ENCODE measurements at places on chromosomes 2 and 18.
A peak's percentile ranks its signal among the peaks of the same experiment; 100 is the strongest.

GRCh38 chr2:95264624-95265023, 9.6 kb upstream of the PROM2 start:
- DNase-seq: no peak

GRCh38 chr2:174683392-174683759, 80.9 kb downstream of the CHRNA1 start:
- peak; percentile 56 for DNase-seq

GRCh38 chr2:23550553-23550952, 165.6 kb downstream of the KLHL29 start:
- DNase-seq: peak; percentile 7

DNA sequence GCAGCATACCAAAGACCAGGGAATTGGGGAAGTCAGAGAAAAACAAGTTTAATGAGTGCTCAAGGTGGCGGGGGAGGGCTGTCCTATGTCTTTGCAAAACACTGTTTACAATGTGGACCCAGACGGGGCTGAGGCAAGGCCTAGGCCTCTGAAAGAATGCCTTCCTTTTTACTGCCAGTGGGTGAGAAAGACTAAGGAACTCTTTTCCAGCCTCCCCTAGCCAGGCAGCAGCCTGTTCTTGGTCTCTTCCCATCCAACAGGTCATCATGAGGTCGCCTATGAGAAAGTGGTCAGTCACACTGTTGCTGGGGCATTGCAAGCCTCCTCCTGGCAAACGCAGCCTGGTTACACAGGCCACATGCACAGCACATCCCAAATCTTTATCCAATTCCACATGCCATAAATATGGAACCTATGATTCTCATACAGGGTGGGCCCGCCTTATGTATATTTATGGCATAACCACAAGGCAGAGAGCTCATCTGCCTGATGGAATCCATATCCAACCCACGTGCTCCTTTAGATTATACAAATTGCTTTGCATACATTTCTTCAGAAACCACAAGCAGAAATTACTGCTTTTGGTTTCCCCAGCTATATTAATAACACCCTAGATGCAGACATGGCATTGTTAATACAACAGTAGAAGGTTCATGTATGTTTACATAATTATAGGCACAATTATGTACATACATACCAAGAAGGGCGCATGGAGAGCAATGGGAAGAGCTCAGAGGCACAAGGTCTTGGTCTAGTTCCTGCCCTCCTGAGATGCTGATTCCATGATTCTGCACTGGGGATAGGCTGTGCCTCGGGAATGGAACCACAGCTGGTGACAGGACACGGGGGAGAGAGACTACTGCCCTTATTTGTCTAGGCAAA, 48.6 kb downstream of the NRP2 start:
- DNase-seq: no peak

- DNase-seq: no peak
Observed at GRCh38 chr2:218028562-218029348, 26.0 kb upstream of the TNS1 start.

GRCh38 chr2:188956290-188956689, 17.9 kb upstream of the COL3A1 start:
- DNase-seq: no peak

DNA sequence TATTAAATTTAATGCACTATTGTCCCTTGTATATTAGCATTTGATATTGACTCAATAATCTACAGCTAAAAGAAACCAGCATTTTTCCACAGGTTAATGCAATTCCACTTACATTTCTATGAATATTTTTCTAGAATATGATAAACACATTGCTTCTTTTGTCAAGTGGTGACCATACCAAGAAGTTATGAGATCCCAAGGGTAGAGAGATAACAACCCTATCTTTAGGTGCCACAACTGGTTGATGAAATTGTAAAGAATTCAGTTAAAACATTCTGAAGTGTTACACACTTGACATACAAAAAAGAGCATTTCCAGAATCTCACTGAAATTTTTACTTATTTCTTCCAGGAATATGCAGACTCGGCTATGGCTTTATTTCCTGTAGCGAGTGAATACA, 56.0 kb downstream of the ABCG8 start:
- no peak for DNase-seq

GRCh38 chr2:68692511-68692910, 42.1 kb upstream of the ARHGAP25 start:
- DNase-seq: no peak

DNA sequence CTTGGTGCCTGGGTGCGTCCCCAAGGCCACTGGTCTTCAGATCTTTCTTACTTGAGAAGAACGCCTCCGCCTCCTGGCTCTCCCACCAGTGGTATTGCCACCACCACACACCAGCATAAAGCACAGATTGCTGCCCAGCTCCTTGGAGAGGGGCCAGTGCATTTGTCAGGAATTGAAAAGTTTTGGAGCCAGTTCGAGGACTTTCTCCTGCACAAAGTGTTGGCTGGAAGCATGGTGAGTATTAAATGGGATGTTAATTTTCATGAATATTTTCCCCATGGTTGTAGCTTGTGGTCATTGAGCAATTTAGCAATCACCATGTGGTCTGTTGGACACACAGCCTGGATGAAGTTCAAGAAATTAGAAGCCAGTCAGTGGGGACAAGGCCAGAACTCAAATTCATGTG, 684.6 kb upstream of the FANCL start:
- DNase-seq: no peak

- no peak for DNase-seq
Observed at GRCh38 chr2:232486558-232487384, 863 bp downstream of the ECEL1 start.

- DNase-seq: no peak
Observed at GRCh38 chr2:97766567-97766966, 53.2 kb downstream of the ZAP70 start.

GRCh38 chr2:241703032-241703604, 1.3 kb downstream of the ING5 start:
- DNase-seq: peak; percentile 10

DNA sequence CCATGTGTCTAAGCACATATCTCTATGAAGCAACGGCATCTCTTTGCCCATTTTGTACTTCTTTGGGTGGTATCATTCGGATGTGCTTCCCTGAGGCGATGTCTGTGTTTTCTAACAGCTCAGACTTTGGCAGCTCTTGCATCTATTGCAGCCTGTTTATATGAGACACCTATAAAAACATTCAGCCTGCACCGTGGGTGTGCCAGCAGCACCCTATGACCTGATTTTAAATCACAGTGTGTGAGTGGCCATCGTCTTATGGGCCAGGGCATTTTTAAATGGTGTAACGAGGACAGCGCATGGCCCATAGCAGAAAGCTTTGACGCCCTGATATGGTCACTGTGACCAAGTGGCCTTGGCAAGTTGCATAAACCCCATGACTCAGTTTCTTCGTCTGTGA, 12.9 kb downstream of the NPAS2 start:
- peak; percentile 25 for DNase-seq

GRCh38 chr2:149219856-149220255, 110.5 kb upstream of the LYPD6 start:
- DNase-seq: no peak

DNA sequence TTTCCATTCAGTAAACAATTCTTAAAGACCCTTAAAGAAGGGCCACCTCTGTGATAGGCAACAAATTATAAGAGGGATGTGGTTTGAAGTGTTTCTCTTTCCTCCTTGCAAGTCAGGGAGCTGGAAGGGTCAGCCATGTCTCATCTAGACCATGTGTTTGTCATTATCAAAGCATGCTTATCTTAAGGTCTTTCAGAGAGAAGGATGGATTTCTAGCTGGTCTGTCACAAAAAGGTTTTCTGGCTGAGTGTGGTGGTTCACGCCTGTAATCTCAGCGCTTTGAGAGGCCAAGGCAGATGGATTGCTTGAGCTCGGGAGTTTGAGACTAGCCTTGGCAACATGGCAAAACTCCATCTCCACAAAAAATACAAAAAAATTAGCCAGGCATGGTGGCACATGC, 59.2 kb upstream of the PEX13 start:
- peak; percentile 23 for DNase-seq

DNA sequence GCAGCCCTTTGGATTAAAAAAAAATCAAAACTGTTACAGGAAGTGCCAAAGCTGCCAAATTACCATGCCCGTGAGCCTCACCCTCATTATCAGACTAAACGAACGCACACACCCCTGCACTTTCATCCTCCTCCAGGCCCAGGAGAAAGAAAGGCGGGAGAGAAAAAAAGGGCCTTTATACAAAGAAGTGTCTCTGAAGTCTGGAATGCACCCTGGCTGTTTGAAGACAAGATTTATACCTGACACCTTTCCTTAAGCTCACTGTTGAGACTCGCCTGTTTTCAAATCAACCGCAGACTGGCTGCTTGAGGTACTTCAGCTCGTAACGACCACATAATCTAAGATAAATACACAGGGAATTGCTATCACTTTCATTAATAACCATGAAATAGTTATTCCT, 31.0 kb downstream of the EDAR start:
- no peak for DNase-seq

DNA sequence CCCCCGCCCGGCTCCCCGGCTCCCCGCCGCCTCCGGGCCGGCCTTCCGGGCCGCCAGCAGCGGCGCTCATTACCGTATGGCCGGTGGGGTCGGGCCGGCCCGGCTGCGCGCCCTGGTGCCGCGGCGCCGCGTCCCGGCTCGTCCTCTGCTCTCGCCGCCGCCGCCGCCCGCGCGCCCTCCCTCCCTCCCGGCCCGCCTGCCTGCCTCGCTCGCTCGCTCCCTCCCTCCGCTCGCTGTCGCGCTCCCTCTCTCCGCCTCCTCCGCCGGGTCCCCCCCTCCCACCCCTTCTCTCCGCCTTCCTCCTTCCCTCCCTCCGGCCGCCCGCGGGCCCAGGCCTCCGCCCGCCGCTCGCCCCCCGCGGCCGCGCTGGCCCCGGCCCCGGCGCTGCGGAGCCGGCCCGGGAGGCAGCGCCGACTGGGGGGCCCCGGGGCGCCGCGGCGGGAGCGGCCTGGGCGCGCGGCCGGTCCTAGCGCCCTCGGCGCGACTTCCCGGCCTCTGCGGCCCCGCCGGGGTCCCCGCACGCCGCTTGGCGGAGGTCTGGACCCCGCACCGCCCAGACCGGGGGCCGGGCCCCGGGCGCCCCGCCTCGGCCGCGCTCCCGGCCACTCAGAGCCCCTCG, at the start of gene DNMT3A:
Gene DNMT3A, minus strand, starts transcription at position 173 of the 619 bp plus-strand sequence. CDS start 27,941 bp downstream, outside the sequence.
- DNase-seq: peak; percentile 34
